Stimulated activated CD4-positive, alpha-beta T cell treated with anti-CD3 and anti-CD28 coated beads, Interleukin-12 subunit alpha, Interleukin-12 subunit beta, amount 100 ng/mL, for 24 hours (primary cell): ENCODE measurements at places on chromosomes 12 and 14.
A peak's percentile ranks its signal among the peaks of the same experiment; 100 is the strongest.

- no peak for DNase-seq
Observed at GRCh38 chr12:43148691-43149090, 403.3 kb downstream of the ADAMTS20 start.

- DNase-seq, result no peak
Observed at GRCh38 chr12:52461693-52462092, 9.7 kb upstream of the KRT6B start.

- no peak for DNase-seq
Observed at GRCh38 chr12:6080149-6081045, 44.1 kb downstream of the VWF start.

DNA sequence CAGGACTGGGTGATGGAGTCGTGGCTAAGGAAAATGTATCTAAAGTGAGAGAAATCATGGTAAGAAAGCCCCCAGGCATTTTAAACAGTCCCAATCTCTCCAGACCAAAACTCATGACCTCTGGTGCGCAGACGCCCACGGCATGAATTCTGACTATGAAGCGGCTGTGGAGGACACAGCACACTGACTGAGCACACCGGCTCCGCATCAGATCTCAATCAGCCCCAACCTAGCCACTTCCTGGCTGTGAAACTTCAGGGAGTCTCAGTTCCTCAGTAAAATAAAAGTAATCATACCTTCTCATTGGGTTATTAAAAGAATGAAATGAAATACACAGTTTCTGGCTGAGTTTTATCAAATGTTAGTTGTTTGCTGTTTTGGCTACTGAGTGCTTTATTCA is 38.7 kb downstream of the SETD3 start:
- DNase-seq, result no peak

GRCh38 chr12:14913381-14913781 is 25.0 kb downstream of the ERP27 start:
- no peak for DNase-seq

- no peak for DNase-seq
Observed at GRCh38 chr14:105865904-105866840, 339.8 kb downstream of the TMEM121 start.

- no peak for DNase-seq
Observed at GRCh38 chr14:83975841-83976770, 1553.8 kb upstream of the FLRT2 start.

- no peak for DNase-seq
Observed at GRCh38 chr14:25049568-25050268, at the start of gene STXBP6. Gene STXBP6 (minus strand): TSS chr14:25050147. CDS start chr14:24974818, 75,329 bp downstream.

DNA sequence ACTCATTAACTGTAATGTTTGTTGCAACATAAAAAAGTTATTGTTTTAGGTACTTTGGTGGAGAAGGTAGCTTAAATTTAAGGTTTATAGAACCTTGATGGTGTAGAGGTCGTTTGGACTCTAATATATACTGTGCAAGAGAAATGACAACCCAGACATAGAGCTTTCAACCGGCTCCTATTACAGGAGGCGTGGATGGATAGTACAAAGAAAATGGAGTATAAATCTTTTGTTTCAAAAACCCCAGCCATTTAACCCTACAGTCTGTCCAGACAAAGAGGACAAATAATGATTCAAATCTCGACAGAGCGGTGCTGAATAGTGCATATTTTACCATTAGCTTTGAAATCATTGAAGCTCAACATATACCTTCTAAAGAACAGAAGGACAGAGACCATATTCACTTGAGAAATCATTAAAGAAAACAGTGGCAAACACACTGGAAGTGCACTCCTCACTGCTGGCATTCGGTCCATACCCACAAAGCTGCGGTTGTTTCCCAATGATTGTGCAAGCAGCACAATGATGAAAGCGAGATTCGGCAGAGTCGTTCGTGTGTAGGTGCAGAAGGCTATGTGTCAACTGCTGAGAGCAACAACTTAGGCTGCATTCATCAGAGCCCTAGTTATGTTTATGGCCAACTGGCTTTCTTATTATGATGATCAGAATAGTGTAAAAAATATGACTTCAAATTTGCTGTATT is 688.6 kb downstream of the NOVA1 start:
- DNase-seq, result no peak

DNA sequence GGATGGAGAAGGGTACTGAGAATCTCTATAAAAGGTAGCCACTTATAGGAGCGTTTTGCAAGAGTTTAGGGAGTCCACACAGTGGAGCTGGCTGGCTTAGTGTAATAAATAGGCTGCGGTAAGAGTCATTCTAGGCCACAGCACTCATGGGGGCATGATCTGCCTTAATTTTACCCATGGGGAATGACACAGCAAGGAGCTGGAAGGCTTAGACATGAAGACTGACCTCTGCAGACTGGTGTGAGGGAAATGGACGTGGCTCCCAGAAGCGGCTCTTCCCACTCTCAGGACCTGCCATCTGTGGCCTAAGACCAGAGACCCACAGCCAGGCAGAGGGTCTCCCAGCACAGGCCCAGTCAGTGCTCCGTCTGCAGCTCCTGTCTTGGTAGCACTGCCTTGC is 173.3 kb downstream of the PPM1H start:
- no peak for DNase-seq

DNA sequence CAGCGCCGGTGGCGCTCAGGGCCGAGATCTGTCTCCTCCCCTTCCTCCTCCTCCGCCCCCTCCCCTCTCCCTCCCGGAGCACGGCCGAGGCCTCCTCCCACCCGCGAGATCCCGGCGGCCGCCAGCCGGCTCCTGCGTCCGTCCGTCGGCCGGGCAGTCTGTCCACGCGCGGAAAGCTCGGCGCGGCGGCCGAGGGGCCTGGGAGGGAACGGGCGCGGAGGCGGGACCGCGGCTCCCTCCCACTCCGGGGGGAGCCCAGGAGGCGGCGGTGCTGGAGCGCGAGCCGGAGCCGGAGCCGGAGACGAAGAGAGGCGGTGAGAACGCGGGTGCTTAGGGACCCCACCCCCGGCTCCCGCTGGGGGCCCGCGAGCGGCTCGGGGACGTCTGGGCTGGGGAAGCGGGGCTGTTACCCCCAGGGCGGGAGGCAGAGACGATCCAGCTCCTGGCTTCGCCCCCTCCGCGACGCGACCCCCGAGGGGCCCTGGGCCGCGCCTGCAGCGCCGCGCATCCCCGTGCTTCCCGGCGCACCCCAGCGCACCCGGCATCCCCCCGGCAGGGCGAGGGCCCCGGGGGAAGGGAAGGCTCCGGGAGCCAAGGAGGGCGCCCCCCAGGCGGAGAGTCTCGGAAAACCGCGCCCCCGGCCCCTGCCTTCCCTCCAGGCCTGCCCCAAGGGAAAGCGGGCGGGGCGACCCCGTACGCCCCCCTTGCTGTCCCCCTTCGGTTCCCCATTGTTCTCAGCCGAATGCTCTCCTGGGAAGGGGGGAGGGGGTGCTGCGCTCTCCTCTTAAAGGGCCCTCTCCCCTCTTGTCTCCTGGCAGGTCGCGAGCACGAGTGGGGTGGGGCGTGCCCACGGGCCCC is at the start of gene DTX1:
TSS of gene DTX1 (plus strand) at position 100 of the 858 bp plus-strand sequence. CDS start 1,463 bp downstream, outside the sequence.
- DNase-seq, result peak; percentile 17

DNA sequence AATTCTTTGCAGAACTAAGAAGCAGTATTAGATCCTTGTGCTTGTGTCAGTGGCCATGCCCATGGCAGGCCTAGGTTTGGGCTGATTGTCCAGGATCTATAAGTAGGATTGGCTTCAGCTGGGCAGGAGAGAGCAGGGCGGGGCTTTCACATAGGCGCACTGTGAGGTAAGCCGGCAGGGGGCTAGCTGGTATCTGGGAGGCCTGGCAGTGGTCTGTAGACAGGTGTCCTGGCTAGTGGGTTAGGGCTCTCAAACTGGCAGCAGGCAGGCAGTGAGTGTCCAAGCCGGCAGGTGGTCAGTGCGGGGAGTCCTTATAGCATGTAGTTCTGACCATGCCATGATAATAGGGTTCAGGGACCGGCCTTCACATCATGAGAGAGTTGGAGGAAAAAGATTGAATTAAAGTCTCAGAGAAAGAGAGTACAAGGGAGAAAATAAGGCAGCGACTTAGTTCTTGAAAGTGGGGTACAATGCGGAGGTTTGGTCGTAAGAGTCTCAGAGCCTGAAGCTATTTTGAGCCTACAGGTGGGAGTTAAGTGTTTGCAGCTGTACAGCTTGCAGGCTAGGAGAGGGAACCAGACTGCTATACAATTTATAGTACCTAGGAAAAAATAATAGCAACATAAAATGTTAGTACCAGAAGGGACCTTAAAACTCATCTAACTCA is 137.4 kb downstream of the TPH2 start:
- DNase-seq, result no peak

GRCh38 chr12:103880299-103881142 is 39.5 kb upstream of the NT5DC3 start:
- DNase-seq, result no peak

- no peak for DNase-seq
Observed at GRCh38 chr12:71214511-71215285, 56.9 kb upstream of the TSPAN8 start.

DNA sequence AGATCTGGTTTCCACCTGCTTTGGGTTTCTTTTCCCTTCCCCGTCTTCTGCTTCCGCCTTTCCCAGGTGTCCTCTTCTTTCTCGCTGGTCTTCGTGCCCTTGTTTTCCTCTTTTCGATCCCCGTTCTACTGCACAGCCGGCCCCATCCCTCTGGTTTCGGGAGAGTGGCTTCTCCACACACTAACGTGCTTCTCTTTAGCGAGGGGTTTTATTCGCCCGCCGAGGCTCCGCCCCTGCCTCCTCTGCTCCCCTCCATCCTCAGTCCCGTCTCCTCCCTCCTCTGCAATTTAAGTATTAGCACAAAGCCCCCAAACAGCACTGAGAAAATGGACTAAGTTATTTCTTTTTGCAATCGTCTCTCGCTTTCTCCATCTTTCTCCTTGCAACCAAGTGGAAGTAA is at the start of gene SLC7A8:
TSS of gene SLC7A8 (minus strand) at position 182 of the 400 bp plus-strand sequence. CDS start 746 bp downstream, outside the sequence.
- DNase-seq, result no peak

- DNase-seq, result no peak
Observed at GRCh38 chr12:2804393-2805142, 7.9 kb upstream of the ITFG2 start.

DNA sequence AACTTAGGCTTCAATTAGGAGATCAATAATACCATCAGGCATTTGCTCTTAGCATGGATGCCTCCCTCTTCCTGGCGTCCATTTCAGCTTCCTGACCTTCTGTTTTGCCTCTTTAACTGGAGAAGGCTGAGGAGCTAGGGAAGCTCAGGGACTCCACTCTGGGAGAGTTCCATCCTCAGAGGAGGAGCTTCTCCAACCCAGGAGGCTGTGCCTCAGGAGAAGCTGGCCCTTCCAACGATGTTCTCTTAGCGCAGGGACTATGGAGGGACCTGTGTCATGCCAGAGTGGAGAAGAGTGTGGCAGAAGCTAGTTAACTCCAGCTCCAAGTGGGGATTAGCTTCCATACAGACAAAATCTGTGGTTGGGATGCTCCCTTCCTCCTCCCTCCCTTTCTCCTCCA is 58.0 kb downstream of the KCNA5 start:
- DNase-seq, result no peak

DNA sequence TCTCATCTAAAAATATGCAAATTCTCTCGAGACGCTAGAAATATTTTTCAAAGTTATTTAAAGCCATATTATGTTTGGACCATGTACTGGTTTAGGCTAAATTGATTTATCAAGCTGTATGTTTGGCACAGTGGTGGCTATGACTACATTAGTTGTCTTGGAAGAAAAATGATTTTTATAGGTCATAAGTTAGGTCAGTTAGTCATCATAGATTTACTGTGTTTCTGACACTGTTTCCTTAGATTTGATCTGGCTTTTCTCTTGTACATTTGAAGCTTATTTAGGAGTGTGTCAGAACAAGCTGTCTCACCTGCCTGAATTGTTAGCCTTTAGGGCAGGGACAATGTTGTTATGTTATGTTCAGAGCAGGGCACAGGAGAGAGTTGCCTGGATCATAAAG is 161.1 kb upstream of the FBXO33 start:
- DNase-seq, result no peak

DNA sequence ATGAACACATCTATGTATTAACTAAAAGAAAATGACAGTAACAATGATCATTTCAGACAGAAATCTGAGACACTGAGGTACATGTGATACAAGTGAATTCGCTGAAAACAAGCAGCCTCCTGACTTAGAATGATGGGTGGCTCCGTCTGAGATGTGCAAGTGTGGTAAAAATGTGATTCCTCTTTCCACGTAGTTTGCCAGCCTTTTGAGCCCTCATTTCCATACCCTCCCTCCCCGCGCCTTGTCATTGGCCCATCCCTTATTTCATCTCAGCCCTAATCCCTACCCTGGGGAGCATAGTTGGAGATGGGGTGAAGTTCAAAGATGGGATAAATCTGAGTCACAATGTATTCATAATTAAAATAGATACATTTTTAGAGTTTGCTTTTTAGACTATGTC is 107.8 kb downstream of the BMP4 start:
- DNase-seq, result no peak

DNA sequence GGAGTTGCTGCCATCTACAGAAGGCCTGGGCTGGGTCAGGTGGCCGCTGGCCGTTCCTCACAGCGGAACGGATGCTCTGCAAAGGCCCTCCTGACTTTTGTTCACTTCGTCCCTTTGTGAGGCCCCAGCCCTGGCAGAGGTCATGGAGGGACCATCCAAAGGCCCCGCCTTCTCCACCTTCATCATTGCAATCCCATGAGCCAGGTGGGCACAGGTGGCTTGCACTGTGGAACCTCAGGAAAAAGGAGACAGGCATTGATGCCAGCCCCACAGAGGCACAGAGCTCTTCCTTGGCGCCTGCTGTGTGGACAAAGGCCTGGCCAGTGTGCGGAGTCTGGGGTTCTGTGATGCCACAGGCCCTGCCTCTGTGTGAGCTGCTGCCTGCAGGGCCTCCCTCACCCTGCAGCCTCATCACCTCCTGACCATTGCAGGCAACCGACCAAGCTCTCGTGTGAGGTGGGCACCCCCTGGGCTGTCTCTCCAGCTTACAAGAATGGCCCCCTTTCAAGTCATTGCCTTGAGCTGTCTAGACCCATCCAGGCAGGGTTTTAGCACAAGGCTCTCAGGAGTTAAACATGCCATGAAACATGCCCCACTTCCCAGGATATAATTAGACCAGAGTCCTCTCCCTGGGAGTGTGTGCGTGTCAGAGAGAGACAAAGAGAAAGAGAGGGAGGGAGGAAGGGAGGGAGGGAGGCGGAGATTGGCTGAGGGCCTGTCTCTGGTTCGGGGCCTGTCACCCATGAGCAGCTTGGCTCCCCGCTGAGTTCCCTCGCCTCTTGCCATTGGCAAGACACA is 19.3 kb downstream of the NFKBIA start:
- no peak for DNase-seq

DNA sequence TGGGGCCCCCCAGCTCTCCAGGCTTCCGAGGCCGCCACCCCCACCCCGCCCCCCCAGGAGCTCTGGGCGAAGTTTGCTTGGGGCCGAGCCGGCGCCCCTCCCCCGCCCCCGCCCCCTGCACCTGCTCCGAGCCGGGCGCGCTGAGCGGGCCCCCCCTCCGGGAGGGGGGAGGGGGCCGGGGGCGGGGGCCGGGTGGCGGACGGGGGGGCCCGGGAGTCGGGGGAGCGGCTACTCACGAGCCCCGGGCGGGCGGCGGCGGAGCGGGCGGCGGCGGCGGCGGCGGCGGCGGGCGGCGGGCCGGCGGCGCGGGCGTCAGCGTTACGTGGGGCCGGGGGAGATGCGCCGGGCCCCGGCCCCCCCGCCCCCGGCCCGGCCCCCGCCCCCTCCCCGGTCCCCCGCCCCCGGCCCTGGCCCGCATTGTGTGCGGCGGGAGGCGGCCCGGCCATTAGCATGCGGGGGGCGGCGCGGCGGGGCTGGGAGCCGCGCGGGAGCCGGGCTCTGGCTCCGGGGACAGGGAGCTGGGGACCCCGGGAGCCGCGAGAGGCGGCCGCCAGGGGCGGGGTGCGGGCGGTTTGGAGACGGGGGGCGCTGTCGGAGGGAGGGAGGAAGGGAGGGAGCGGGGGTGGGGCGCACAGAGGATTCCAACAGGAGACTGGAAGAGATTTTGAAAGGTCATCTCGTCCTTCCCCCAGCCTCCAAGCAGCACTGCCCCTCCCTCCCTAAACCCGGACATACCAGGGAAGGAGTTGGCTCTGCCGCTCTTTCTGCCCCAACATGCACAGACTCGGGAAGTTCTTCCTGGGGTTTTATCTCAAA is at the start of gene ZNF219:
TSS of gene ZNF219 (minus strand) at position 580 of the 816 bp plus-strand sequence. CDS start 5,064 bp downstream, outside the sequence.
- no peak for DNase-seq
